Cerebellar nuclear complex (tissue), 1 donor: ENCODE measurements at places on chromosomes 2 and 18.

DNA sequence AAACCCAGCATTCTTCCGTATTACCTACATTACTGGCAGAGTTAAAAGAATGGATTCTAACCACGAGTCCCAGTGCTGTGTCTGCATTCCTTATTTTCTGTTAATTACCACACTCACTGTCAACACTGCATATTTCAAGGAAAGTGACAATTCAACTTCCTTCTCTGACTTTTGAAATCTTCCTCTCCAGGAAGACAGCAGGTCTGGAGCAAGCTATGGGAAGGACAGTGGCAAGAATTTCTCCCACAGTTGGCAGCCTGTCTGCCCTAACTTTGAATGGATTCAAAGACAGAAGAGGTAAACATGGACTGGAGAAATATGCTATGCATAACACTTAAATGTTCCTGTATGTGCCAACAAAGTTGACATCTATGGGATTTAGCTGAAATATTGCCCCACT lies 700.5 kb upstream of the CHAC2 start:
- no peak for DNase-seq

GRCh38 chr2:66733364-66733999 lies 298.6 kb downstream of the MEIS1 start:
- DNase-seq = no peak

DNA sequence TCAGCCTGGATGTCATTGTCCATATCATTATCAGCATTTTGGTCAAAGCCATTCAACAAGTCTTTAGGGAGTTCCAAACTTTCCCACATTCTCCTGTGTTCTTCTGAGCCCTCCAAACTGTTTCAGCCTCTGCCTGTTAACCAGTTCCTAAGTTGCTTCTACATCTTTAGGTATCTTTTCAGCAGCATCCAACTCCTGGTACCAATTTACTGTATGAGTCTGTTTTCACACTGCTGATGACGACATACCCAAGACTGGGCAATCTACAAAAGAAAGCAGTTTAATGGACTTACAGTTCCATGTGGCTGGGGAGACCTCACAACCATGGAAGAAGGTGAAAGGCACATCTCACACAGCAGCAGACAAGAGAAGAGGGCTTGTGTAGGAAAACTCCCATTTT lies 94.2 kb downstream of the GULP1 start:
- no peak for DNase-seq

DNA sequence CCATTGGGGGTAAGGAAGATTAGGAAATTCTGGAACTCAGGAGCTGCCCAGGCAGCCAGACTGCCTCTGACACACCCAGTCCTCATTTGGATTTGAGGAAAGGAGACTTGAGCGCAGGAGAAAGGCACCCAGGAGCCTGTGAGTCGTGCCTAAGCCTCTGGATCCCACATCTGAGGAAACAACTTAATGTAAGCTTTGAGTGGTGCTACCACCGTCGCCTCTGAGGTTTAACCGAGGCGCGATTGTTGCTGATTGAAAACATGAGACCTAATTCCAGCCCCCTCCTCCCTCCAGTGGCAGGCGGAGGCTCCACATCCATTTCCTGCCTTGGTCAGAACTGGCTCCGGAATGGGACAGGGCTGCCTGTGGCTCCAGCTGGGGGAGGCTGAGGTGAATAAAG lies 176.7 kb upstream of the PKDCC start:
- DNase-seq = no peak

DNA sequence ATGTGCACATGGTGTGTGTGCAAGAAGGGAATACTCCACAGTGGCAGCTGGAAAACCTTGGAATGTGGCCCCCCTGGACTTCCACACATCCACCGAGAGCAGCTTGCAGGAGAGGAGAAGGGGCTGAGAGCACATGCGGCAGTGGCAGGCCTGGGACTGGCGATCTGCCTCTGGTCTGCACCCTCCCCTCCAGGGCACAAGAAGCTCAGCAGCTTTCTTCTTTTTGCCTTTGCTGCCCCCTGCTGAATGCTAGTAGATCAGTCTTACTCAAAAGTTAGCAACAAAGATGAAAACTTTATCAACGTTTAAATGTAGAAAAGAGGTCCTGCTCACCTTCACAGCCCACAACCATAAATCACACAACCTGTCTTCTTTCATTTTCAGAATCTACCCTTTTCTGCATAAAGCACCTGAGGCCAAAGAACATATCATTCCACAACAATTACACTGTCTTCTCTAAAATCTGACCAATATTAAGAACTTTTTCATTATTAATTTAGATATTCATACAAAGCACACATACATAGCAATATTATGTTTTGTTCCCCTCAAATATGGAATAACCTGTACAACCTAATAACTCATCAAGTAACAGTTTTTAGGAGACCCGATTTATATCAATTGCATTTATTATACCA lies 34.6 kb downstream of the TGFBRAP1 start:
- no peak for DNase-seq

DNA sequence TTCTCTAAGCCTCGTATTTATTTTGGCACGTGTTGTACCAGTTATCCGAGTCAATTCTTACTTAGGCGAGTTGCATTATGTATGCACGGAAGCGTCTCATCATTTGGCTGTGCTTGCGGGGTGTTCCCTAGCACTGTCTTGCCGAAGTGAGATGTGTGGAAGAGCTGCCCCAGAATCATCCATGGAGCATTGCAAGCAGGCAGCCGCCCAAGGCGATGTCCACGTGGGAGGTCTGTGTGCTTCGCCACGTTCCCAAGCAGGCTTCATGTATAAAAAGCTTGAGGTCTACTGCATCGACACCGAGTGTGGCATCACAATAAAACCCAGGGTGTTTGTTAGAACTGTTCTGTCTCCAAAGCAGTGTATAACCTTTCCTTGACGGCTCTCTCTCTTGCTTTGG lies 849.9 kb downstream of the DCDC2C start:
- no peak for DNase-seq

DNA sequence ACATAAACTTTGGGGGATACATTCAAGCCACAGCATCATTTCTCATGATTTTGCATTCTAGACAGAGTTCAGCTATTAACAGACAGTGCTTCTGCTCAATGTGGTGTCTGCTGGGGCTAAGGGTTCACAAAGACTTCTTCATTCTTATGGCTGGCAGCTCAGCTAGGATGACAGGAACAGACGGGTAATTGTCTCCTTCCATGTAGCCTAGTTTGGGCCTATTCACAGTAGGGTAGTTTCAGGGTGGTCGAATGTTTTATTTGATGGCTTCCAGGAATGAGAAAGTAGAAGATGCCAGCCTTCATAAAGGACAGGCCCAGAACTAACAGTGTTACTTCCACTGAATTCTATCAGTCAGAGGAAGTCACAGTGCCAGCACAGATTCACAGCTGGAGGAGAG lies 26.0 kb upstream of the BCL2L11 start:
- no peak for DNase-seq

DNA sequence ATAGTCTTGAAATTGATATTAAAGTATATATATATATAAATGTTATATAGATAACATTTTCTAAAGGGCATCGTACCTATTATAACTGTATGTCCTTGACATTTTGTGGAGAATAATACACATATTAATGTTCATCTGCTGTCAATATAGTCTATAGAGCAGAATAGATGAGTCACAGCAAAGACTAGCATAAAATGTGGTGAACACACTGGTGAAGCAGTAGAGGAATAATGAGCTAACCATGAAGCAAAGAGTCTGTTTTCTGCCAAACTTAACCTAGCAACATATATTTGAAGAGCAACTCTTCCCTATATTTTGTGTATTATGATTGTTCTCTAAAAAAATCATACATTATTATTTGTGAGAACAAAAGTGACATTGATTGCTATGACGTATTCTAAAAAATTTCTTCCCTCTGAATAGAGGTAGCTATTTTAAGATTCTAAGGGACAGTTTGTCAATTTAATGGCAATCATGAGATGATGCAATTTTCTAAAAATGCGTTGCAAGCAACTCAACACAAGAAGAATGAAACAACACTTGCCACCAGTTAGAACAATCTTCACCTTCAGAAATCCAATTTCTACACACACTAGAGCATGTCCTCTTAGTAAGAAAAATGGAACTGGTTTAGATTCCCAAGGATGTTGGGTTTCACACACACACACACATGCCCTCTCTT lies 22.0 kb downstream of the DOCK10 start:
- no peak for DNase-seq

DNA sequence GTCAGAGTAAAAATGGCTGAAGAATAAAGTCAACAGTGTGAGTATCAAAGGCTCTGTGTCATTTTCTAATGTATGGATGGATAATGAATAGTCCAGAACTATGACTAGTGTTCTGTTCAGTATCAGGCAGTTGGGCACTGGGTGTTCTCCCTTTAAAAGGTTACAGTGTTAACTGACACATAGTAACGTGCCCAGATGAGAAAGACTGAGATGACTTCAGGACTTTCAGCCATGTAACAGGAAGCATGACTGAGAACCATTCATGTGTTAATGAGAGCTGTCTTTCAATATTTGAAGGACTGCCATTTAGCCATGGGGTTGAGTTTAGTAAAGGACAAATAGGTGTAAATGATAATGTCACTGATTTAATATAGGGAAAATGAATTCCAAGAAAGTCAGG lies 187.1 kb downstream of the GULP1 start:
- DNase-seq = no peak

- DNase-seq = no peak
These were observed 413.5 kb downstream of the TMX3 start for GRCh38 chr18:68301441-68301840.

DNA sequence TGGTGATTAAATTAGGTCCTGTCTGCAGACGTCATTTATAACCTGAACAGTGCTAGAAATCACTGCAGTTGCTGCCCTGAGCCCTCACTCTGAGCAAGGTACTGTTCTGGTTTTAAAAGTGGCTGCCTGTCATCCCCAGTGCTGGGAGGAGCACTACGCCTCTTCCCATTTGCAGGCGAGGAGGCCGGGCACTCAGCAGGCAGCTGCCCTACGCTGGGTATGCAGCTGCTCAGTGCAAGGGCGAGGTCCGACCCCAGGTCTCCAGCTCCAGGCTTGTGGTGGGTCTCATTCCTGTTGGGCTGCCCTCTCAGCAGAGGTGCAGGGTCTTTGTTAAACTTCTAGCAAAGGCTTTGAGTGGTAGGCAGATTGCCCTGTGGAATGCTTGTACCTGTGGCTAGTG lies 15.7 kb downstream of the CNDP2 start:
- no peak for DNase-seq

DNA sequence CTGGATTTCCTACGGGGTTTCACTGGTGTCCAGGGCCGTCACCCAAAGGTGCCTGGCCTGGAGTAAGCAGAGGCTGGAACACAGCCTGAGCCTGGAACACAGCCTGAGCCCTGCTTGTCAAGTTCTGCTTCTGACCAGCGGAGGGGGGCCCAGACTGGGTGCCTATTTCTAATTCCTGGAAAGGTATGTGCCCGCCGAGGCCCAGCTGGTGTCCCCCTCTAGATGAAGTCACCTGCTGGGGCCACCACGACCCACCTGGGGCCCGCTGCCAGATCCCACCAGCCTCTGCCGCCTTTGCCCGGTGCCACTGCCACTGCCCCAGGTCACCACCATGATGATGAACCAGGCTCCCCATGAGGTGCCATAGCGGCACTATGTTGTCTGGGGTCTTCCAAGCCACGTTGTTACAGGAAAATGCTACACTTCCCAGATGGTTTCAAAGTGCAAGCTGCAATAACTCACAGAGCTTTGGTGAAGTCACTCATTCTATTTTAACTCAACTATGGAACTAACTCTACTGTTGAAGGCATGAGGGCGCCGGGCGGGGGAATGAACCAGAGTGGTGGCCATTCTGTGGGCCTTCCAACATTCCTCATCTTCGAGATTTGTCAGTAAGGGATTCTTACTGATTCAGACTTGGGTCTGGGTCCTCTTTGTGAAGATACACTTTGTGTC lies 40.9 kb upstream of the LAPTM4A start:
- DNase-seq = no peak
